Neural progenitor cell (in vitro differentiated cells): ENCODE measurements at places on chromosomes 7 and 10. TPM values are rescaled to one million over a fixed set of nuclear protein-coding genes. Genes with fewer than 3 reads are reported as not detected.

Gene HOGA1
- total RNA-seq, result 0.17 and 1.2 TPM in 2 replicates

Gene ANKRD61
- total RNA-seq, result 0.46 TPM in 1 of 2 replicates, not detected in the other

Gene LEP
- not detected in 2 replicates for total RNA-seq

Gene FAM24B
- not detected in 2 replicates for total RNA-seq

Gene ODAD2
- total RNA-seq, result 6.5 and 9.7 TPM in 2 replicates

Gene MAT1A
- total RNA-seq, result 0.19 TPM in 1 of 2 replicates, not detected in the other

Gene FZD8
- 5.0 and 20.7 TPM in 2 replicates for total RNA-seq

Gene TFEC
- total RNA-seq, result 0.03 and 0.06 TPM in 2 replicates

Gene TUBB8
- 1.9 and 4.3 TPM in 2 replicates for total RNA-seq

Gene SEMA3E
- total RNA-seq, result 2.0 and 5.5 TPM in 2 replicates

Gene CALCR
- 0.22 TPM in 1 of 2 replicates, not detected in the other for total RNA-seq

Gene CTAGE15
- 0.19 and 0.50 TPM in 2 replicates for total RNA-seq

Gene COX19
- total RNA-seq, result 15.1 and 17.9 TPM in 2 replicates

Gene ARHGEF35
- 0.97 and 2.1 TPM in 2 replicates for total RNA-seq

Gene WIPF3
- total RNA-seq, result 5.2 and 5.5 TPM in 2 replicates

Gene DNAJC30
- total RNA-seq, result 0.94 and 2.6 TPM in 2 replicates

Gene PPP2R2D
- total RNA-seq, result 28.1 and 31.2 TPM in 2 replicates

Gene CRPPA
- 1.4 and 2.6 TPM in 2 replicates for total RNA-seq

Gene C7orf33
- total RNA-seq, result not detected in 2 replicates

Gene SPRN
- total RNA-seq, result 0.06 and 0.12 TPM in 2 replicates

Gene PON1
- total RNA-seq, result 1.7 and 1.8 TPM in 2 replicates

Gene TCF7L2
- total RNA-seq, result 11.0 and 12.3 TPM in 2 replicates

Gene GPR22
- not detected in 2 replicates for total RNA-seq

Gene OPALIN
- not detected in 2 replicates for total RNA-seq

Gene ZNF727
- not detected in 2 replicates for total RNA-seq

Gene CCDC146
- total RNA-seq, result 2.1 and 6.1 TPM in 2 replicates

Gene ADAP1
- 0.30 and 2.0 TPM in 2 replicates for total RNA-seq

Gene IFIT1B
- total RNA-seq, result not detected in 2 replicates

Gene ZNF92
- total RNA-seq, result 35.3 and 57.2 TPM in 2 replicates

Gene RARRES2
- 0.19 and 0.43 TPM in 2 replicates for total RNA-seq

Gene MYH16
- not detected in 2 replicates for total RNA-seq

Gene CYP2C19
- total RNA-seq, result not detected in 2 replicates

Gene PAOX
- total RNA-seq, result 4.6 and 8.2 TPM in 2 replicates

Gene CPN1
- not detected in 2 replicates for total RNA-seq

Gene NUTM2A
- 0.69 and 1.9 TPM in 2 replicates for total RNA-seq

Gene FRMD4A
- total RNA-seq, result 20.2 and 22.6 TPM in 2 replicates
